AG09309 (cell line): ENCODE measurements at places on chromosomes 1 and 21.

- DNase-seq, result no peak
Measured at GRCh38 chr1:29390491-29391361, 154.4 kb downstream of the PTPRU start.

GRCh38 chr1:152039461-152039860 lies 2.7 kb upstream of the S100A11 start:
- DNase-seq, result no peak

- DNase-seq, result no peak
Measured at GRCh38 chr1:172089768-172090510, 248.6 kb downstream of the DNM3 start.

GRCh38 chr1:81547912-81548303 lies 252.8 kb upstream of the ADGRL2 start:
- no peak for DNase-seq

DNA sequence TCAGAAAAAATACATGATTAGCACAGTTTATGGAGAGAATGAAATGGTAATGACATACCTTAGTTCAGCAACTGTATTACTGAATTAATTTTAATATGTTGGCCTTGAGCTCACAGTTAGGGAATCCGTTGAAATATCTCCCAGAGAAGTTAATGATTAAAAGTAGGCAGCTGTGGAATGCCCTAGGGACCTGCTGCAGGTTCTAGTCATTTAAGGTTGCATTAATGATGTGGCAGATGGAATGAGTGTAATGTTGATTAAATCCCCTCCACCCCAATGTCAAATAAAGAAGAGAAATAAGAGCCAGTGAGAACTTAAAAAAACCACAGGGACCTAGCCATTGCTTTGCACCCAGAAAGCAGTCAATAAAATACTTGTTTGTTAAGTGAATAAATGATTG lies 40.3 kb upstream of the TRIM45 start:
- no peak for DNase-seq

- DNase-seq, result no peak
Measured at GRCh38 chr21:24716281-24716918, 890.9 kb downstream of the MRPL39 start.

DNA sequence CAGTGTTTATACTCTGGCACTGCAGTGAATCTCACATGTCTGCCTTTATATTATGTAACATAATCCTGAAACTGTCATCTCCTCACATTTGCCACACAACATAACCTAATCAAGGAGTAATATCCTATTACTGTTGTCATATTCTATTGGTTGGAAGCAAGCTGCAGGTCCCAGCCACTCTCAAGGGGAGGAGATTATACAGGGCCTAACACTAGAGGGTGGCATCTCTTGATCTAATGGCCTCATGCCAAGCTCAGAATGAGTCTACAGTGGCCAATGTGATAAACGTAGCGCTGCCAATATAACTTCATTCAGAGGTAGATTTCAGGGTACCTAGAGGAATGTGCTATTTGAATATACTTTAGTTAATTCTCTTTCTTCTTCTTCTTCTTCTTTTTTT lies 166.8 kb downstream of the BACH1 start:
- no peak for DNase-seq
